ENCODE measurements at places on chromosomes 5 and 9.

DNA sequence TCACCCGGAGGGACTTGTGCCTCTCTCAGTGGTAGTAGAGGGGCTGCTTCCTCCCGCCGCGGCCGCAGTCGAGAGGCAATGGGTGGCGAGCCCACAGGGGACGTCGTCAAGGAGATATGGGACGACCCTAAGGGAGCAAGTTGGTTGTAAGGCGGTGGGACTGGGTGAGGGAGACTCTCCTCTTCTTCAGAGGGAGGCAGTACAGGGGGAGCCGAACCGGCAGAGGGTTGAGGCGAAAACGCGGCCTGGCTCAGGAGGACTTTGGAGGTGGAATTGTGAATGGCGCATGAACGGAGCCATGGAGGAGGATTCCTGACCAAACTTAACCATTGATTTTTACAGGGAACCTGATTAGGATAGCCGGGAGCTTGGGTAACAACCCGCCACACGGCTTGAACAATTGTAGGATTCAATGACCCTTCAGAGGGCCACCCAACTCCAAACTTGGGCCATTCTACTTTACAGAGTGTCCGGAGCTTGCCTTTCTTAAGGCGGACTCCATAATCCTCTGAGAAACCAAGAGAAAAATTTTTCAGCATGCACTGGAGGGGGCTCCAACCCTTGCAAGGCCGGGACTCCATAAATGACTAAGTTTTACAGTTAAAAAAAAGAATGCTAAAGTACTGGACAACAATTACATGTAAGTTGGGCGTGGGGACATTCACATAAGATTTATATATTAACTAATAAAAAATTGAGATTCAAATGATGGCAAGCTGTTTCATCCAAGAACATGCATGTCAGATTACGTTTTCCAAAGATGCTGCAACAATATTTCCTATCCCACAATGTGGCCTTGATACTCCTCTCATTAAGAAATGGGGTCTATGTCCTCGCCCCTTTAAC is 19.4 kb upstream of the RHOBTB3 start:
- DNase-seq = no peak

DNA sequence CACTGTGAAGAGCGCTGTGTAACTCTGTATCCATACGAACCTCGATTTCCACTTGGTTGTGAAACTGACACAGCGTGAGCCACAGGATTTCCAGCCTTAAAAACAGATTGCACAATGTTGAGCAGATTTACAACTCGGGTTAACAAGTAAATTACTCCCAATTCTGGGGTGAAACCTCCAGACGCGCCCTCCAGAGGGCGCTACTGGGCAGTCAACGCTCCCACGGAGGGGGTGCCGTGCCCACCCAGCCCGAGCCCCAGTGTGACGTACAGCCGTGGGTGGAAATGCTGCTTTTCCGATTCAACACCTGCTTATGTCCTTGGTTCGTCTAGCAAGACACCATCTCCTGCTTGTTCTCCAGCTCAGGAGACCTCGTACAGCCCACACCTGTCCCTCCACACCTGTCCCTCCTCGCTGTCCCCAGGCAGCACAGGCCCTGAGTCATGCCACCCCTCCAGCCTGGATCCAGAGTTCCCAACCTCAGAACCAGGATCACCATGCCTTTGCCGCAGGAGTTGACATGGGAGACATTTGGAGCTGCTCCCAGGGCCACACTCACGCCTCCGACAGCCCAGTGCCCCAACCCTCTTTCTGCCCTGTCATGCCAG is 34.4 kb upstream of the SLC6A3 start:
- peak; percentile 33 for DNase-seq

DNA sequence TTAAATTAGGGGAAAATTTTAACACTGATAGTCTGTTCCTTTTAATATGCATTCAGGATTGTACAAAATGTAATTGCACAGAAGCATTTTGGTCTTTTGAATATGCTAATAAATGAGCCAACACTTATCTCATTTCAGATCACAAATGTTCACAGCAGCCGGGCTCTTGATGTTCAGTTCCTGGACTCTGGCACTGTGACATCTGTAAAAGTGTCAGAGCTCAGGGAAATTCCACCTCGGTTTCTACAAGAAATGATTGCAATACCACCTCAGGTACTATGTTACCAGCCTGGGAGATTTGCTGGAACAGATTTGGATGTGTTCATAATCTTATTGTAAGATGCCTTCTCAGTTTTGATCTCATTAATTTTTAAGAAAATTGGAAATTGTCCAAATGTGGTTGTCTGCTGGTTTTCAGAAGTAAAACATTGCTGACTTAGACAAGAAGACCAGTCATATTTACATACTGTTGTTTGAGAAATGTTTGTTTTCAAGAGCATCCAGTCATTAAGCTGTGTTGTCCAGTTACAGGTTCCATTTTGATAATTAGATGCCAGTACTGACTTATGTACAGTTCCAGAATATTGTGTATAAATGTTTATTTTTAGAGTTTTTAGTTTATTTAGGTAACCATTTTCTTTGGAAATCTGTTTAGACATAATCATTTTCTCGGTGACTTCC is 23.0 kb upstream of the TMOD1 start:
- no peak for DNase-seq

DNA sequence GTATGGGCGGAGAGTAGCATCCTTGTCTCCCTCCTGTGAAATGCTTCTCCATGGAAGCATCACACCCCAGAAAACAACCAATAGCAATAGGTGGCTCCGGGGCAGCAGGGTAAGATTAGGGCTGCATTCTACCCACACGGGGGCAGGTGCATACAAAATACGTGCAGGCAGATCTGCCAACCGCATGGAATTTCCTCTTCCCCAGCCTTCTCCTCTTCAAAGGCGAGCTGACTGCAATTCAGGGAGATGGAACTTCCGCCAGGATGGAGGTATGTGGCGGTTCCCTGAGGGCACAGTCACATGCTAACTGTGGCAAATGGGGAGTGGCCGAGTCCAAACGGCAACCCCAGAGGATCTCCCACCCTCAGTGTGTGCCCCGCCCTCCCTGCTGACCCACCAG is 81.5 kb downstream of the LMNB1 start:
- no peak for DNase-seq

GRCh38 chr9:81632599-81632998 is 56.7 kb downstream of the TLE1 start:
- no peak for DNase-seq

- DNase-seq = no peak
Observed at GRCh38 chr5:43042176-43042625, 2.1 kb upstream of the ANXA2R start.

- no peak for DNase-seq
Observed at GRCh38 chr9:98010445-98010844, 27.3 kb downstream of the ANP32B start.

- no peak for DNase-seq
Observed at GRCh38 chr5:34496260-34496691, 159.9 kb upstream of the RAI14 start.

GRCh38 chr9:130578865-130579737 is at the start of gene FUBP3:
Gene FUBP3, plus strand, starts transcription at chr9:130579577. Its CDS starts 104 bp downstream, at chr9:130579681.
- peak; percentile 87 for DNase-seq

DNA sequence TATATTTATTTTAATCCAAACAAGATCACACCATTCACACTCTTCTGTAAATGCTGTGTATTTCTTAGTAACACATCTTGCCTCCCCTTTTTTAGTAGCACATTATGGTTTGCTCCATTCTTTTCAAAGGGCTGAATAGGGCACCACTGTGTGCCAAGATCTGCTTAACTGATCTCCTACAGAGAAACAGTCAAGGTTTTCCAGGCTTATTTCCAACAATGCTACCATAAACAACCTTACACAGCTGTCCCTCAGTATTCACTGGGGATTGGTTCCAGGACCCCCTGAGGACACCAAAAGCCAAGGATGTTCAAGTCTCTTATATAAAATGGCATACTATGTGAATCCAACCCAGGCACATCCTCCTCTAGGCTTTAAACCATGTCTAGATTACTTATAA is 16.5 kb downstream of the GOLM1 start:
- DNase-seq = peak; percentile 69

DNA sequence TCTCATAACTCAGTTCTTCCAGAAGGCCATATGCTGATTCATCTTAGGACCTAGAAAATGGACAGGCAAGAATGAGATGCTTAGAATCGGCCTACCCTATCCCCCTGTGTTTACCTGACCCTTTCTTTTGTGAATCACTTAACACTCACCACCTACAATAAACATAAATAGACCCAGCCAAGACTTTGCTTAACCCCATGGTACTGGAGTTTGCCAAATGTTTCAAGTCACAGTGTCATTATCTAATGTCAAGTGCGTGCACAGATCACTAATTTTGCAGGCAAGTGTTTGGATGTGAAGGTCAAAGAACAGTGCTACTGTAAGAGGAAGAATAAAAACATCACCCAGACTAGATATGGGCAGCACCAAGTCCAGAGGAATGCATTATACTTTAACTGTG is 77.5 kb downstream of the GLIS3 start:
- no peak for DNase-seq

DNA sequence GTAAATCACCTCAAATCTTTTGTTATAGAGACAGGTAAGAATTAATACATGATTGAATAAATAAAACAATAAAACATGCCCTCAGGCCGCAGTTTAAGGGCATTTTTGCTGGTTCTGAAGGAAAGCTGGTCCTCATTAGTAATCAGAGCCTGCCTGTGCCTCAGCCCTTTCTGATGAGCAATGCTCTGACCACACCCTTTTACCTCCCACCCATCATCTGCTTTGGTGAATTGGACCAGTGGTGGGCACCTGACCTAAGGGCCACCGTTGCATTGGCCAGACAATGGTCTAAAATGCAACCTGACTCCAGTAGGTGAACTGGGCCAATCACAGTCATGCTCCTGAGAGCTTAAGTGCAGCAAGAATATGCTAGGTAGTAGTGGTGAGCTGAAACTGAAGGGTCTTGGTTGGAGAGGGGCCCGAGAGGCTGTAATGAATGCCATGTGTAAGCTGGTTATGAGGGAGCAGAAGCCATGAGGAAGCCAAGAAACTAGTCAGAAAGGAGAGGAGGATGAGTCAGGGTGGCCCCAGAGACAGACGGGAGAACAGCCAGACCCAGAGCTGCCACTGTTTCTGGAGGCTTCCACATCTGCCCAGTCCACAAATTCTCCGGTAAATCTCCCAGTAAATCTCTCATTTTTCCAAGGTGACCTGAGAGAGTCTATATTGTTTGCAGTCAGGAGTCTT is 45.5 kb upstream of the ZSWIM6 start:
- DNase-seq = no peak

DNA sequence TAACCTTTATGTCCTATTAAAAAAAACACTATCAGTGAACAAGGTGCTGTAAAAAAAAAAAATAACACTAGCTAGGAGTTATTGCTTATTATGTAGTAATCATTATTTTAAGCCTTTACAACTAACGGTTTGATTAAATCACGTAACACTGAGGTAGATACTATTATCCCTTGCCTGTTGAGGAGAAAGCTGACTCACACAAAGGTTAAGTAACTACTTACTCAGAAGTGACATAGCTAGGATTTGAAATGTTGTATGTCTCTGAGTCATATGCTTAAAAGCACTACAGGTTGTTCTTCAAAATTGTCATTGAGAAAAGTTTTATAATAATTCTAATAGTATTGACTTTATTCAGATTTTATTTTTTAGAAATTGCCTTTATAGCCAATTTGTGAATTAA is 8.8 kb downstream of the TENT2 start:
- no peak for DNase-seq

DNA sequence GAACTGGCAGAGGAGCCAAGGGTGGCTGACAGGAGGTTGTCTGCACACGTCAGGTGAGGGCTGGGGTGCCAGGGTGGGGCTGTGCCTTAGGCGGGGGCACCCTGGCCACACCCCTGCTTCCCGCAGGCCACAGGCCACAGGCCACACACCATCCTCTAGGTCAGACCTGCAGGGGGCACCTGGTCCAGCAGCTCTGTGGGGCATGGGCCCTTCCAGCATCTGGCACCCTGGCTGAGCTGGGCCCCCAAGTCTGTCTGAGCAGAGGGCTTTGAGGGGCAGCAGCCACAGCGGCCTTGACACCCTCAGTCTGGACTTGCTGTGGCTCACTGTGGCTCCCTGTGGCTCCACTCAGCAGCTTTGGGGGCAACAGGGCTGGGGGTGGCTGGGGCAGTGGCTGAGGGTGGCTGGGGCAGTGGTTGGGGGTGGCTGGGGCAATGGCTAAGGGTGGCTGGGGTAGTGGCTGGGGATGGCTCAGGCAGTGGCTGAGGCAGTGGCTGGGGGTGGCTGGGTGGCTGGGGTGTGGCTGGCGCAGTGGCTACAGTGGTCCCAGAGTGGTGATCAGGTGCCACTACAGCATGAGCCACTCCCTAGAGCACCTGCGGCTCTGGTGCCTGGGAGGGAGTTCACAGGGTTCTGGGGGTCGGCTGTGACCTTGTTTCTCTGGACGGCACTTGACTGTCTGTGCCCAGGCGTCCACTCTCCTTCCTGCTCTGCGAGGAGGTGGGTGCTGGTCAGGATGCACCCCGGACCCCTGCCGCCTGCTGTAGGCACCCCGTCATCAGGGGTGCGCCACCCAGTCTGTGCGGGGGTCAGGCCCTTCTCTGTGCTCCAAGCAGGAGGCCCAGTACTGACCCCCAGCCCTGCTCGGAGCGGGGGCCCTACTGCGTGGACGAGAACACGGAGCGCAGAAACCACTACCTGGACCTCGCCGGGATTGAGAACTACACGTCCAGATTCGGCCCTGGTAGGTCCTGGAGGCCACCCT is 27.1 kb downstream of the NKD2 start:
- no peak for DNase-seq

GRCh38 chr5:145471831-145472612 is 363.1 kb downstream of the PRELID2 start:
- peak; percentile 8 for DNase-seq

DNA sequence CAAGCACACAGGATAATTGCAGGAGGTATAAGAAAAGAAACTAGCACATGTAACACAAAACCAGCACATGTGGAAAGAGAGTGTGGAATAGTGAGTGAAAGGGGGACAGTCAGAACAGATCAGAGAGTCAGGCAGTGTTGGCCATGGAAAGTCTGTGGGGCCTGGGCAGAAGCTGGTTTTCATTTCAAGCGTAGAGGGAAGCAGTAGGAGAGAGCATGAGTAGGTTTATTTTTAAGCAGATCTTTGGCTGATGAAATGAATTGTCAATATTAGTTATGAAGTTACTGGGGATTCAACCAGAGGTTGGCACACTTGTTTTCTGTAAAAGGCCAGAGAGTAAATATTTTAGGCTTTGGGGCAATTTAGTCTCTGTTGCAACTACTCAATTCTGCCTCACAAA is 283.1 kb downstream of the SMARCA2 start:
- no peak for DNase-seq

GRCh38 chr5:133602835-133603380 is 9.4 kb downstream of the FSTL4 start:
- no peak for DNase-seq

DNA sequence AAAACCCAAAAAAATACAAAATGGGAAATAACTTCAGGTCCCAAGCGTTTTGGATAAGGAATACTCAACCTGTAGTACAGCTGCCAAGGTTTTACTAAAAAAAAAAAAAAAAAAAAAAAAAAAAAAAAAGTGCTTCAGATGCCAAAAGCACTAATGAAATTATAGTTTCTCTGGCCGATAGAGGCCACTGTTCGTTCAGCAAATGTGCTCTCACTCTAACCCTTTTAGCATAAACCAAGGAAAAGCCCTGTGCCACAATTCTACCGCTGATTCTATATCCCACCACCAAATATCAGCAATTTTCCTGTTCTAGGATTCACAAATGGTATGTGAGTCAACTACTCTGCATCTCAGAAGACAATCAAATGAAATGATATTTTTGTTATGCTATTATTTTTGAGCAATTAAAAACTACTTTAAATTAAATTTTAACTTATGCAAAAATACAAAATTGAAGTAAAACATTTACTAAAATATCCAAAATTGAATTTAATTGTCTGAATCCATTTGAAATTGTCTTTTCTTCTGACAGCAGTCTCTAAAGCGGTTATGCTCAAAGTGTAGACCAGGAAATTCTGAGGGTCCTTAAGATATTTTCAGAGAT is 79.8 kb downstream of the RICTOR start:
- peak; percentile 73 for DNase-seq

Data from pons (tissue), 1 donor.